HS-27A (cell line): ENCODE measurements at places on chromosomes 3 and 15.

GRCh38 chr15:92954002-92954401, 53.9 kb downstream of the CHD2 start:
- no peak for DNase-seq

GRCh38 chr3:169754711-169755110, 10.1 kb downstream of the TERC start:
- DNase-seq: no peak

DNA sequence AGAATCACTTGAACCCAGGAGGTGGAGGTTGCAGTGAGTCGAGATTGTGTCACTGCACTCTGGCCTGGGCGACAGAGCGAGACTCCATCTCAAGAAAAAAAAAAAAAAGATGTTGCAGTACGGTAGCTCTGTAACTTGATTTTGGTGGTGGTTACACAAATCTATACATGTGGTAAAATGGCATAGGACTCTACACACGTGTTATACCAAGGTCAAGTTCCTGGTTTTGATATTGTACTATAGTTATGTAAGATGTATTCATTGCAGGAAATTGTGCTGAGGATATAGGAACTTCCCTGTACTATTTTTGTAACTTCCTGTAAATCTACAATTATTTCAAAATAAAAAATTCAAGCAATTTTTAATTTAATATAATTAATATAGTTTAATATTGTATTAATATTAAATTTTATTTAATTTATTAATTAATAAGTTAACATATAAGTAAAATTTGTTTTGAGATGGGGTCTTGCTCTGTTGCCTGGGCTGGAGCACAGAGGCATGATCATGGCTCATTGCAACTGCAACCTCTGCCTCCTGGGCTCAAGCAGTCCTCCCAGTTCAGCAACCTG, 9.9 kb downstream of the MYD88 start:
- DNase-seq: no peak

DNA sequence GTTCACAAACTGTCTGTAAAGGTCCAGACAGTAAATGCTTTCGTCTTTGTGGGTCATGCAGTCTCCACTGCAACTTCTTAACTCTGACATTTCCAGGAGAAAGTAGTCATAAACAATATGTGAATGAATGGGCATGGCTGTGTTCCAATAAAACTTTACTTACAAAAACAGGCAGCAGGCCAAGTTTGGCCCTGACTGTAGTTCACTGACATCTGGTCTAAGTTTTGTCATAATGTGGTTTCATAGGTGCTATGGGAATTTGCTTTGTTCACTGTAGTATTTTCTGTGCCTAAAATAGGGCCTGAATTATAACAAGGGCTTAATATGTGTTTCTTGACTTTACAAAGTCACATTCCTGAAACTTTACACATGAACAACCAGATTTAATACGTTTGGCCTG, 186.0 kb upstream of the KBTBD8 start:
- DNase-seq: no peak

- no peak for DNase-seq
These were observed 6.3 kb downstream of the PXYLP1 start for GRCh38 chr3:141237701-141238521.
